Central memory CD8-positive, alpha-beta T cell (primary cell): ENCODE measurements at places on chromosomes 7 and 10.

DNA sequence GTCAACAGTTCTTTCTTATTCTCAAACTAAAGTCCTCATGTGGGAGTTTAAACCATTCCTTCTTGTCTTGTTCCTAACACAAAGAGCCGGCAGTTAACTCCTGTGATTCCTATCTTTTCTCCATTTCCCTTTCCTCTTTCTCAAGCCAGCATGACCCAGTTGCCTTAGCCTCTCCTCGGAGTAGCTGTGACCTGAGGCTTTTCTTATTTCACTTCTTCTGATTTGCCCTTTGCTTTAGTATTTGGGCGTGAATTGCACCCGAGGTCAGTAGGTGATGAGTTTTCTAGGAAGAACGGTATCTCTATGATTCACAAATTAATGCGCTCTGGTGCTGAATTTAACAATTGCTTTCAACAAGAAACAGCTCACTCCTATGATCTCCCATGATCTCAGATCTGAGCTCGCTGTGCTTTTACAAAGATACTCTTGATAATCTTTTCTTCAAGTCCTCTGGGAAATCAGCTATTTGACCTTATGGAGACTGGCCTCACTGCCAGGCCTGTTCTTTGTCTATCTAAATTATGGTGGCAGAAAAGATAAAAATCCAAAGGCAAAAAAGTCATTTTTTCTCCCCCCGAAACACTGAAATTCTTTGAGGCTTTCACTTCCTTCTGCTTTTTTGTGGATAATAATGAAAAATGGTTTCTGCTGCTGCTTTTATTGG, 184.6 kb downstream of the JCAD start:
- DNase-seq: no peak

GRCh38 chr10:127356360-127356759, 160.0 kb upstream of the INSYN2A start:
- DNase-seq: no peak

- DNase-seq: no peak
Measured at GRCh38 chr7:43799605-43800004, 41.1 kb downstream of the BLVRA start.

- DNase-seq: no peak
Measured at GRCh38 chr7:28956608-28957063, 1.5 kb downstream of the TRIL start.

DNA sequence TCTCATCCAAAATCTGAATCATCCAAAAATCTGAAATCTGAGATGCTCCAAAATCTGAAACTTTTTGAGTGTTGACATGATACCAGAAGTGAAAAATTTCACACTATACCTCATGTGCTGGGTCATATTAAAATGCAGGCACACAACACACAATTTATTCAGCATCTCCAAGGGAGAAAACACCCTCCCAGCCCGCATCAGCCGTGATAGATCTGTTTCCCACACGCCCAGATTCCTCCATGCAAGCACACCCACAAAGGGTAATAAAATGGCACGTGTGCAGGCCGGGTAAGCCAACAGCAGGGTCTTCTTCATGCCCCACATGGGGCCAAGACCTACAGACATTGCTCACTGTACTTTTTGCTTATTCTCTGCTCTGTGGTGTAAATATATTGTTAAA, 173.1 kb upstream of the FERD3L start:
- DNase-seq: no peak

DNA sequence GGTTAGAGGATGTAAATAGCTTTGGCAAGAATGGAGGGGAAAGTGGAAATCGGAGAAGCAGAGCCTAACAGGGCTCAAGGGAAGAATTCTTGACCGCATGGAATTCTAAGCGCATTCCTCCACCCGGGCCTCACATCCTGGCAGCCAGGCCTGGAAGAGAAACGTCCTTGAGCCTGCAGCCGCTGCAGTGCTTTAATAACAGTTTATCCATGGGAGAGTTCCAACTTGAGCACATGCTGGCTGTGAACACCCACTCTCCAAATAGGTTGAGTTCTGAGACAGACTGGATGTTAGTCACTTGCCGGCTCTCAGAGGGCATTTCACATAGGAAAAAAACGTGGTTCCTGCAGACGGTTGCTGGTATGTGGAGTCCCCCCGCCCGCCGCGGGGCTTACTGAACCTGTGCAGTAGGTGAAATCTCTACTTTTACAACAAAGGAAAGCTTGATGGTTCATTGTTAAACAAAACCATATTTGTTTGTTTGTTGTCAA, 61.4 kb upstream of the STEAP1B start:
- no peak for DNase-seq

DNA sequence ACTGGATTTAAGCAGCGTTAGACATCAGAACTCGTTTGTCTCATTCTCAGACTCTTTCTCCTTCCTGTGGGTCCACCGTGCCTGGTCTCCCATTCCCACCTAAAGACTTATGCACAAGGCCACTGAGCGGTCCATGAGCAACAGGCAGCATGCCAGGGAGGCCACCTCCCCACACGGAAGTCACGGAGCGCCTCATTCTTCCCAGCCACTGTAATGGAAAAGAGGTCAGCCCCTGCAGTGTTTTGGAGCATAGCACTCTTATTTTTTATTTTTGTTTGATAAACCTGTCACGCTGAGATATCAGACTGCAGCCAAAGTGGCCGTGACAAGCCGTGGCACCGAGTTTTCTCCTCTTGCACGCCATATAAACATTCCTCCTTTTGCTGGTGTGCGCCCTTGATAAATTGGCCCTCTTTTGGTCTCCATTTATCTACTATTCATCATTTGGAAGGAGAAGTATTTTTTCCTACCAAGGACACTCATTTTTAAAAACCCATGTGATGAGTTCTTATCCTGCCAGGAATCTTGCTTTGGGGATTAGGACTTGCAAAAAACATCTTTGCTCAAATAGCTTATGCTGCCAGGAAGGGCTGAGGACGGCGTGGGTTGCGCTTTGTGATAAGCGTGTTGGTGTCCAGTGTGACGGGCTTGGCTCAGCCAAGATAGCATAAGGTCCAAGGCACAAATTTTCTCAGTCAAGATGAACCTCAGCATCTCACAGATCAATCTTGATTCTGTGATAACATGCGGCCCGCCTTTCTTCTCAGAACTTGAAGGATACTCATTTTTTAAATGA, 206.0 kb downstream of the CCDC3 start:
- no peak for DNase-seq

DNA sequence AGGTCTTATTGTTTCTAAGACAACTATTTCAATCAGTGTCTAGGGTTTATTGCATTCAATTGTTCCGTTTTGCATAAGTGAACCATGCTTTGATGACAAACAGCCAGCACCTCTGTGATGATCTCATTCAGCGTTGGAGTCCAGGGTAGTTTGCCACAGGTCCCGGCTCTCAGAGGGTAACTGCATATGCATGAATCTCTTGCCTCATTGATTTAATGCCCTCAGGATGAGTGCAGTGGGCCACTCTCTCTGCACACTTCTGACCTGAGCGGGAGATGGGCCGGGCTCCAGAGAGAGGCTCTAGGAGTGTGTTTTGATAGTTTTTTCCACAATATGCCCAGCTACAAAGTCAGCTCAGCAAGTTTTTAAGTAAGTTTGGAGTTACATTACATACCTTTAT, 83.9 kb downstream of the HECW1 start:
- no peak for DNase-seq

- no peak for DNase-seq
Measured at GRCh38 chr7:91264924-91265681, 870 bp downstream of the FZD1 start.
